ENCODE measurements at places on chromosomes 7 and 10. TPM values are rescaled to one million over a fixed set of nuclear protein-coding genes. Genes with fewer than 3 reads are reported as not detected.

Gene PRPS1L1
- total RNA-seq = not detected

Gene TEX47
- total RNA-seq = not detected

Gene INSYN2A
- not detected for total RNA-seq

Gene NPTX2
- not detected for total RNA-seq

- no peak for DNase-seq
Observed at GRCh38 chr10:15444105-15445005, 73.3 kb upstream of the FAM171A1 start.

DNA sequence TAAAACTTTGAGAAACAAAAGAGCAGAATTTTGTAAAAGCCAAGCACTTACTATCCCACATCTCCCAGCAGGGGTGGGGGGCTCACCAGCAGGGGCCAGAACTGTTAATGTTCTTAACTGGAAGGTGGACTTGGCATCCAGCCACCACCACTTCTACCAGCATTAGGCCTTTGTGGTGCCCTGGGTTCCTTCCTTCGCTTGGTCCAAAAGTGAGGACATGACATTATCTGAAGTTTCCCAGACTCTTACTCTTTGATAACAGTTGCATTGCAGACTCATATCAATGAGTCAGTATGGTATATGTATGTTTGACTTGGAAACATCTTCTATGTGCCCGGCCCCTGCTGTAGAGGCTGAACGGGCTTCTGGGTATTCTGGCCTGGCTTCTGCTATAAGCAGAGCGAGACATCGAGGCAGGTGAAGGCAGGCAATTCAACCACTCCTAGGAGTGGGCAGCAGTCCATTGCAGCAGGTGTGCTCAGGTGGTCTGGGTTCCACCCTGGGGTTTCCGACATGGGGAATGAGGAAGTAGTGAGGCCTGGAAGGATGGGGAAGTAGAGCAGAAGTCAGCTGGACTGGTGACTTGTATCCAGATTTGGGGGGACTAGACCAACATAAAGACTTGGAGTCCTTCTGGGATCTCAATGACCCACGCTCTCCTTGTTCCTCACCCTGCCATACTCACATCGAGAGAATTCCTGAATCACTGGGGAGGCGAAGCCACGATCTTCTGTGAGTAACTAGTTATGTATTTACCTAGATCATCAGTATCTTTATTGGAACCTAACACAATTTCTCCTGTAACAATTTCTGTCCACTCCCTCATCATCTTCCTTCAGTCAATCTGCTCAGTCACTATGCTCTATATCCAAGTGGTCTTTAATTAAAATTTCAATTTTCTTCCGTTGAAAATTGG lies 4.1 kb downstream of the ZNF777 start:
- no peak for DNase-seq

GRCh38 chr10:44898665-44899064 lies 12.5 kb upstream of the TMEM72 start:
- no peak for DNase-seq

- no peak for DNase-seq
Observed at GRCh38 chr7:106367664-106368063, 82.9 kb upstream of the NAMPT start.

GRCh38 chr7:35681231-35682029 lies 13.5 kb downstream of the HERPUD2 start:
- DNase-seq = no peak

DNA sequence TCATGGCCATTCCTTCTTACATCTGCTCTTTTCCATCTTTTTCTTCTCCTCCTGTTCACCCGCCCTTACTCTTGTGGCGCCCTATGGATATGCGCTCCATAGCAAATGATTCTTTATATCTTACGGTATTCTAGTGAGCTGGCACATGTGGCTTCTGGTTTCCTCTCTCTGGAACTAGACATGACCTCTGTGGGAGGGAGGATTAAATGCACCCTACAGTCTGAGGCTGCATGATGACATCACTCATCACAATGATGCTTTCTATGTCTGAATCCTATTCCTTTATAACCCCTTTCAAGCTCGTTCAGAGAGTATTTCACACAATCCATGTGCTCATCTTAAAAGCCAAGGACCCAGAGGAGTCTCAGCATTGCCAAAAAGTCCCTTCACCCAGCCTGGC lies 153.3 kb downstream of the EGFR start:
- DNase-seq = no peak

GRCh38 chr7:128398016-128398840 lies 11.6 kb downstream of the IMPDH1 start:
- DNase-seq = no peak

DNA sequence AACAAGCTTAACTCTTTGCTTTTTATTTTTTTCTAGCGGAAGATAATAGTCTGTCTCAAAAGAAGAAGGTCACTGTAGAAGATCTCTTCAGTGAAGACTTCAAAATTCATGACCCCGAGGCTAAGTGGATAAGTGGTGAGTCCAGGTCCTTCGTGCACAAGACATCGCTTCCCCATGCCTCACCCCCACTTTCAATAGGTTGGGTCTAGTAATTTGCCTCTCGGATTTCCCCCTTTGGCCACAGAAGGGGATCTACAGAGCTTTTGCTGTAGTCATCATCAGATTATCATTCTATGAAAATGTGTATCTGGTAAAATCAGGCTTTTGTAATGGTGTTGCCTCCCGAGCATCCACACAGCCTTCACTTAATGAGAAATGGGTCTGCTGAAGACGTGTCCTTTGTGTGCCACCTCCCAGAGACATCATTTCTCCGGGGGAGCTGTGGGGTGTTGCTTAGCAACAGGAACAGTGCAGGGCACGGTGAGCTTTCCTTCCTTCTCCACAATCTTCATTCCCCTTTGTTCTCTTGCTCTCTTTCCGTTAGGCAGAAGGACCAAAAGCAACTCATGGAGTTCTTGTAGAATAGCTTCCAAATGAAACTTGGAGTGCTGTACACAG lies 422.8 kb downstream of the DPP6 start:
- DNase-seq = no peak

All from T-helper 17 cell (primary cell).